ENCODE measurements at places on chromosomes 2 and 18.

- peak; percentile 39 for DNase-seq
Observed at GRCh38 chr2:162732946-162733698, 105.4 kb downstream of the KCNH7 start.

- no peak for DNase-seq
Observed at GRCh38 chr2:72713857-72714256, 112.0 kb downstream of the EXOC6B start.

GRCh38 chr2:196601430-196602306, 37.8 kb upstream of the CCDC150 start:
- no peak for DNase-seq

- DNase-seq: no peak
Observed at GRCh38 chr2:240355962-240356361, 79.5 kb upstream of the GPC1 start.

GRCh38 chr2:150410809-150411208, 76.7 kb downstream of the RND3 start:
- DNase-seq: no peak

DNA sequence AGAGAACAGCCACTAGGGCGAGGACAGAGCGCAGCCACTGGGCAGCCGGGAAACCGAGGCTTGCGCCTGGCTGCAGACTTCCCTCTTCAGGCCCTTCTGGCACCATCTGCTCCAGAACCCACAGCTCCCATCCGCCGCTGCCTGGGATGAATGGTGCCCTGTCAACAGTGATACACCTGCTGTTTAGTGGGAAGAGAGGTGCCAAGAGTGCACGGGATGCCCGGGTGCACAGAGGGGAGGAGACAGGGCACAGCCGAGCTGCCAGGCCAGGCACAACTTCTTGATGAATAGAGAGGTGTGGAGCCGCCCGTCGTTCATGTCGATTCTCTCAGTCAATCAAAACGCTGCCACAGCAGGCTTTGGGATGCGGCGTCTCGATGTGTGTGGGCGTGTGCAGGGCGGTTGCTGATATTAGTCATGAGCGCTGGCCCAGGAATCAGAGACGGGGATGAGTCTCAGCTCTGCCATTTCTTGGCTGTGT, 39.5 kb downstream of the RRM2 start:
- peak; percentile 85 for DNase-seq

DNA sequence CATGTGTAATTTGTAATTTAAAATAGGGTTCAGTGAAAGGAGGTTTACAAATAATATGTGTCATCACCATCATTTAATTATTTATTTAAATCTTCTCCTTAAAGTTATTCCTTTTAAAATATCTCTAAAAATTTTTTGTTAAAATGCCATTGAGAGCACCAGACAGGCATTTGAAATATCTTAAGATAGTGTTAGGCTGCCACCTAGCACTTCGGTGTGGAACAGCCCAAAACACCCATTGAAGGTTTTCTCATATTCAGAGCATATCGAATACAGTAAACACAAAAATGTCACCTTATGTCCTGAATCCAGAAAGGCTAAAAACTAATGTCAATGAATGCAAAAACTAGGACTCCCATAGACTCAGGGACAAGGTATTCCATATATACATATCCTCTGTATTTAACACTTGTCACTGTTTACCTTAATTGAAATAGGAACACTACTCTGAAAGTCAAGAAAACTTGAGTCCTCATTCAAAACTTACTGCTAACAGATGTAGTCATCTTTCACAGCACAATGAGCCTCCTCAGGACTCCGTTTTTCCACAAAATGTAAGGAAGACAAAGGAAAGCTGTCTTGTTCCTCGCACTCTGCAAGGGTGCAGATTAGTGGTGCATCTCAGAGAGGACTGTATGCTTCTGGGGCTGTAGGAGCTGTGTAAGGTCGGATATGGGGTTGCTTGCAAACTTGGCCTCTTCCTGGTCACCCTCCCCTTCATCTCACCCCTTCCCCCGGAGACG, 329.5 kb downstream of the PAX3 start:
- peak; percentile 69 for DNase-seq

DNA sequence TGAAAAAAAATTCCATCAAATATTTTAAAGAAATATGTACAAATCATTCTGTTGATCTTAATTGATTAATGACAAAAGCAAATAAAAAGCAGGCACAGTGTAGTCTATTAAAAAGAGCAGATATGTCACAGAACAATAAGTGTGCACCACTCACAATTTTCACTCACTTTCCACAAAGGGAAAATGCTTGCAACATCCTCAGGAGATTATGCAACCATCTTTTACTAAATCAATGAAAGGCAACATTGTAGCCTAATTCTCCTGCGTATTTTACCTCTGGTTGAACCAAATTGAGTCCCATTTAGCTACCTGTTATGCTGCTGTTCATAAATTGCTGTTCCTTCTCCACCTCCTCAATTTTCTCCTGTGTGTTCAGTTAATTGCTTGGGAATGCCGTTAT, 1346.8 kb upstream of the PIK3C3 start:
- DNase-seq: peak; percentile 5

GRCh38 chr2:221477714-221478484, 94.2 kb downstream of the EPHA4 start:
- DNase-seq: no peak

- DNase-seq: no peak
Observed at GRCh38 chr2:144324446-144325045, 195.4 kb downstream of the ZEB2 start.

DNA sequence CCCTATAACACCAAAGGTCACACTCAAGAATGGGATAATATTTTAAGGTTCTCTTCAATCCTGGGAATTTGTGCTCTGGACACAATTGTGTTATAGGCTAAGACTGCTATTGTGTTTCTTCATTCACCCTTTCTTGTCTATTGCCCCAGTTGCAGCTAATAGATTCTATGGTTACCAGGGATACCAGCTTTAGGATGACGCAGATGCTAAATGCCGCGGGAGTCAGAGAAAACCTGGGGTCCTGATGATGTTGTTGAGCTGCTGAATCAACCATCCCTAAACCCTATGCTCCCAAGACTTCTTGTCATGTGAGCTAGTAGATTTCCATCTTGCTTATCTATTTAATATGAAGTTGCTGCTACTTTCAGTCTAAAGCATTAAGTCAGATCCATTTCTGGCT, 5.4 kb downstream of the CRYGD start:
- DNase-seq: no peak

DNA sequence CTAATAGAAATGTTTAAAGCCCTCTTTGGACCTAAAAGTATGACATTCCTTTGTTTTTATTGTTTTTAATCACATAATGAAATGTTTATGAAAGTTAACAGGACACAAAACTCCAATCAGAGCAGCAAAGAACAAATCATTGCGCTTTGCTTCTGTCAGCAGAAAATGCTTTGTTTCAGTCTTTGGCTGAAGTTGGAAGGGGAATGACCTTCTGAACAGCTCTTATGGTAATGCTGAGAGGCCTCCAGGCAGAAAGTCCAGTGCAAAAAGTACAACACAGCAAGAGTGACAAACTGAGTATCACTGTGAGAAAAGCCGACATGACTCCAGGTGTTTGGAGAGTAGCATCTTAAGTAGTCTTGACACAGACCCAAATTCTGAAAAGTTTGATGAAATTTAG, 147.7 kb upstream of the SP5 start:
- no peak for DNase-seq

DNA sequence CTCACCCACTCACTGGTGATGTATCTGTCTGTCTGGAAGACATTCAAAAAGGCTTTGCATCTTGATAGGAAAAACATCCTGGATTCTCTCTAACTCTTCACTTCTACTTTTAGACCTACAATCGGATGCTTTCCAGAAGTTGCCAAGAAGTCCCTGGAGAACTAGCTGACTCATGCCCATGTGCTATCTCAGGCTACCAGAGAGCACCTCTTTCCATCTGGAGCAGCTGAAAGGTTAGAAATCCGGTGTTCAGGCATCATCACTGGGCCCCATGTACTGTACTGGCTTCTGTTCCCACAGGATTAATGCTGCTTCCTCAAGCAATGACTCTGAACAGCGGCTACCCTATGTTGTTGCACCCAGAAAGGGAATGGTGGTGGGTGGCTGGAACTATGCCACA, 259.0 kb downstream of the NBAS start:
- DNase-seq: no peak

DNA sequence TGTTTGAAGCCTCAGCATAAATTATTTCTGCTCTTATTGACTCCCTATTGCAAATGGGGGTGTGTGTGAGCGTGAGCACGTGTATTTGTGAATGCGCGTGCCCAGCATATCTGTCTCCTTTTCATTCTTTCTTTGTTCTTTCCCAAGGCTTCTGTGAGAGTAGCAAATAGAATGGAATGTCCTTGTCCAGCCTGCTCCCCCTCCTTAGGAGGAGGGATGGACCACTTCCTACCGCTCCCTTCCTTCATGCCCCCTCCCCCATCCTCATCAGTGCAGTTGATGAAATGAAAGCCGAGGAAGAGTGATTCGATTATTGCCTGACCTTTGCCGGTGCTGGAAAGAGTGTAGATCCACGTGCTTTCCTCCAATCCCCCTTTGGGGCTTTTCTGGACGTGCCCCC, 102.0 kb downstream of the CPO start:
- no peak for DNase-seq

DNA sequence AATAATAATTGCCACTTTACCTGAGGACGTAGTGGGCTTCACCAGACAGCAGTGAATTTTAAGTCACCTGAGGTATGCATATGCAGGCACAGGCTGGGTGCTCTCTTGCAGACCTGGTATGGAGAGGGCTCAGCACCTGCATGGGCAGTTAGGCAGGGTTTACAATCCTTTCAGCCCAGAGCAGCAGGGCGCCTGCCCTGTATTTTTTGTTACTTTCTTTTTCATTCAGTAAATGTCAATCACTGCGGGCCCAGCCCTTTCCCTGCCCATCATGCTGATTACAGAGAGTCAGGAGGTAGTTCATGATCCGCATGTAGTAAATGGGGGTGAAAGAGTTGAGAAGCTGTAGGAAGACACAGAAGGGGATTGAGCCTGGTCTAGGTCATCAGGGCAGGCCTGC, 147.0 kb upstream of the ALPP start:
- DNase-seq: no peak

DNA sequence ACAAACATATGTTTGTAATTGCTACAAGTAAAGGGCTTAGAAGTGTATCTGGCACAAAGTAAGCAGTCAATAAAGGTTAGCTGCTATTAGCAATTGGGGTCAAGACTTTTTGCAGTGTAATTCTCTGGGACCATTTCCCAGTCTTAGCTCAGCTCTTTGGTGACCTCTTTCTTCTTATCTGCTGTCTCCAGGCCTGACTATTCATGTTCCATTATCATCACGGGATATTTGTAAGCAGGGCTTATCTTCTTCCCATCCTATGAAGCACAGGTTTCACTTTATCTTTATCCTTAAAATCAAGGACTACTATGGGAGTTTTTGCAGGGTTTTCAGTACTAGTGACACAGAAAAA, 131.7 kb downstream of the DOCK10 start:
- DNase-seq: no peak

- no peak for DNase-seq
Observed at GRCh38 chr18:2967820-2968219, 45.1 kb downstream of the LPIN2 start.

GRCh38 chr2:195414537-195415100, 242.4 kb upstream of the SLC39A10 start:
- peak; percentile 85 for DNase-seq

DNA sequence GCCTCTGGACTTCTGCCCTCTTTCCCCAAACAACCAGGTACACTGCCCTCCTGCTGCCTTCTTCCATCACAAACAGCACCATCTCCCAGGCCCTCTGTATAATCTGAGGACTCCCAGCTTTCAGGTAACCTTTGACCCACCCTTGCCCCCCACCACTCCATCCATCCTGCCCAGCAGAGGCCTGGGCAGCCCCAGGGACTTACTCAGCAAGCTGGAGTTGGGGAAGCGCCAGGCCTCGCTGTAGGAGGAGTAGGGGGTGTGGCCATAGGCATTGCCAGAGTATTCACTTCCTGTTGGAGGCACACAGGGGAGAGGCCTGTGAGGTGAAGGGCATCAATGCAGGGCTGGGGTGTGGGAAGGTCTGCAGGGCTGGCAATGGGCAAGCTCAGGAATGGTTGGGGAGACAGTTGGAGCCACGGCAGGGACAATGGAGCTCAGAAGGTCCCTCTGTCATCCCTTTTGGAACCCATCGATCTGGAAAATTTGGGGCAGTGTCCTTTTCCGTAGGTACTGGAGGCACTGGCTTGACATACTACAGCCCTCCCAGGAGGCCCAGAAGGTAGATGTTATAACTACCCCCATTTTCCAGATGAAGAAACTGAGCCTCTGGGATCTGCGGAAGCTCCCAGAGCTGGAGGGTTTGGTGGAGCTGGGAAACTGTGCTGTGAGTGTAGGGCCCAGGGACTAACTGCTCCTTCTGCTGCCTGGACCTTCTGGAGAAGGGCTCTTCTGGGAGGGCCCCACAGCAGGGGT, 46.3 kb downstream of the PSD4 start:
- DNase-seq: no peak

DNA sequence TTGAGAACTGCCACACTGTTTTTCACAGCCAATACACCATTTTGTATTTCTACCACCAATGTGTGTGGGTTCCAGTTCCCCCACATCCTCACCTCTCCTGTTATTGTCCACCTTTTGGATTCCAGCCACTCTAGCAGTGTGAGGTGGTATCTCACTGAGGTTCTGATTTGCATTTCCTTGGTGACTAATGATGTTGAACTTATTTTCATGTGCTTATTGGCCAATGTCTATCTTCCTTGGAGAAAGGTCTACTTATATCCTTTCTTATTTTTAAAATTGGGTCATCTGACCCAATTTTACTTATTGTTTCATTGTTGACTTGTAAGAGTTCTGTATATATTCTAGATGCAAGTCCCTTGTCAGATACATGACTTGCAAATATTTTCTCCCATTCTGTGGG, 9.1 kb upstream of the HPCAL1 start:
- DNase-seq: no peak

- no peak for DNase-seq
Observed at GRCh38 chr2:196957442-196957841, 30.9 kb upstream of the PGAP1 start.

- DNase-seq: no peak
Observed at GRCh38 chr18:28176698-28176947, 307 bp downstream of the CDH2 start.

- peak; percentile 31 for DNase-seq
Observed at GRCh38 chr2:37827911-37828511, 97.1 kb upstream of the RMDN2 start.

- DNase-seq: no peak
Observed at GRCh38 chr18:26017929-26018328, 72.5 kb downstream of the SS18 start.

- DNase-seq: no peak
Observed at GRCh38 chr2:45789317-45789716, 137.8 kb downstream of the PRKCE start.

DNA sequence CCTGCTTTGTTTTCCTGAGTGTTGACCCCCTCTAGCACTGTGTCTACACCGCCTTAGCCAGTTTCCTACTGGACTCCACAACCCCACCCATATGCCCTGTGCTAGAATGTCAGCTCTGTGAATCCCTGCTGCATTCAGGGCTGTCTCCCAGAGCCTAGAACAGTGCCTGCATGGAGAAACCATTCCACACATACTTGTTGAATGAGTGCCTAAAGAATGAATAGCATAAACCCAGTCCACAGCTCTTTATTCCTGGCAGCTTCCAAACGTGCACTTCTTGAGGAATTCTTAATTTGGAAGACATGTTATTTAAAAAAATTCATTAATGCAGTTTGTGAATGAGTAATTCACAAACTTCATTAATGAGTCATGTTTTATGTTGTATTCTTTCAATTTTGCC, 6.5 kb upstream of the NAPG start:
- DNase-seq: no peak
